Stimulated activated CD8-positive, alpha-beta memory T cell treated with anti-CD3 and anti-CD28 coated beads, Interleukin-7, amount 100 ng/mL, for 1 hour (primary cell): ENCODE measurements at places on chromosomes 2 and 18.

DNA sequence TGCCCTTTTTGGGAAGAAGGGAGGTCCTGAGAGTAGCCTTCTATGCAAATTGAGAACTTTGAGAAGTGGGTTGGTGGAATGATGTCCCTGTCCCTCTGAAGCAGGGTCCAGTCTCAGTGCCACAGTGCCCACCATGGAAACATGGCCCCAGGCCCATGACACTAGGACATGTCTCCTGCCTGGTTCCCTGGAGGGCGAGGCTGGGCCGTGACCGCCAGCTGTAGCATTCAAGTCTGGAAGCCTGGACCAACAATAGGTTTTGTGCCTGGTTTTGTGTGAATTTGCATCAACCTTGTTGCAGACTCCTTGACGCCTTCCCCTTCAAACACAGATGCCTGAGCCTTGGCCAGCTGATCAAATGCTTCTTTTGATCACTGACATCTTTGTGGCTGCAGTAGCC, 27.5 kb downstream of the ARID5A start:
- DNase-seq: no peak

GRCh38 chr2:10489842-10490555, 41.9 kb upstream of the ODC1 start:
- no peak for DNase-seq

- DNase-seq: no peak
These were observed 17.7 kb downstream of the RPIA start for GRCh38 chr2:88709181-88709631.

DNA sequence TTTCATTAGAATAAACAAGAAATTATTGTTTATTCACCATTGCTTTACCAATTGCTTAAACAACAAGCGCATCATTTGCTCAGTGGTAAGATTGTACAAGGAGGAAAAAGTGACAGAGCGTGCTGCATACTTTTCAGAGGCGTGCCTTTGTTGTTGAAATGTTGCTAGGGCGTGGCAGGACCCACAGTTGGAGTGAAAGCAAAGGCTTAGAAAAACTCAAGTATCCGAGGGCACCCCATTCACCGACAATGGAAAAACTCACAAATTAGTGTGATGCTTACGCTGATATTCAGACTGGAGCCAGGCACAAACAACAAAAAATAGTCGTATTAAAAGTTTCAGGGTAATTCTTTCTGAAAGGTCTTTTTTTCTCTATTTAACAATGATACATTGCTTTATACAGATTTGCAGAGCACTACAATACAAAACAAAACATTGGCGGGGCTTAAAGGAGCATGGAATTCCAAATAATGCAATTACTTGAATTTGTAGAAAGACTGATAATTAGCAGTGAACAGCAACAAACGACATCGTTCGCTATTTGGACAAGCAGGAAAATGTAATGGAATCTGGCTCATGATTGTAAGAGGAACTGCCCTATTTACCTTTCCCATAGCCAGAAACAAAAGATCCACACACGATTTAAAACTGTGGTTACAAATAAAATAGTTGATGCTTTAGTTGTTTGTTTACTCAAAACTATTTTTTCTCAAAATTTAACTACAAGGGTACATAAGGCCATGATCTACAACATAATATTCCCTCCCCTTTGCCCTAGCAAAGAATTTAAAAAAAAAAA, 37.8 kb upstream of the RTTN start:
- no peak for DNase-seq

DNA sequence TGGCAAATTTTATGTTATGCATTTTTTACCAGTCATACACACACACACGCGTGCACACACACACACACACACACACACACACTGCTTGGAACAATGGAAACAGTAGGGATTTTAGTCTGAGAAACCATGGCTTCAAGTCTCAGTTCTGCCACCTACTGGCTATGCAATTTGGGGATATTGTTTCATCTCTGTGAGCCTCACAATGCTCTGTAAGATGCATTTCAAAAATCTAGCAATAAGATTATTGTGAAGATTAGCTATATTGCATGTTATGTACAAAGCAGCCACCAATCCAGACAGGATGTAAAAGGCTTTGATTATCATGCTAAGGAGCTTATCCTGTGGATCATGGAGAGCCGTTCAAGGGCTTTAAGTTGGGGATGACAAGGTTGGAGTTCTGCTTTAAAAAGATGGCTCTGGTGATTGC, 401.4 kb downstream of the NBAS start:
- no peak for DNase-seq

DNA sequence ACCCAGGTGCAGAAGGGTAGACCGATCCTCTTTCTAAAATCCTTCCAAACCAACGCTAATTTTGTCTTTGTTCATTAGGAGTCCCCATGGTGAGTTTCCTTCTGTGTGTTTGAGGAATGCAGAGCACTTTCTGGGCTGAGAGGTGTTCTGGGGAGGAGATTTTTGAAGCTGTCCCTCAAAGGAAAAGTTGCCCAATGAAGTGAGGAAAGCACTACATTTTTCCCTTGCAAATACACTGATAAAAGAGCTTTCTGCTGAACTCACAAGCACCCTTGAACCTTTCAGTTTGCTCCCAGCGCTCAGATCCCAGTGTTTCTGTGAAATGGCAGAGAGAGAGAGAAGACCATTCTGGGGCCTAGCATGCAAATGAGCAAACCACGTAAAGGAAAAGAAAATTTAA, 299.6 kb upstream of the FANCL start:
- DNase-seq: no peak

DNA sequence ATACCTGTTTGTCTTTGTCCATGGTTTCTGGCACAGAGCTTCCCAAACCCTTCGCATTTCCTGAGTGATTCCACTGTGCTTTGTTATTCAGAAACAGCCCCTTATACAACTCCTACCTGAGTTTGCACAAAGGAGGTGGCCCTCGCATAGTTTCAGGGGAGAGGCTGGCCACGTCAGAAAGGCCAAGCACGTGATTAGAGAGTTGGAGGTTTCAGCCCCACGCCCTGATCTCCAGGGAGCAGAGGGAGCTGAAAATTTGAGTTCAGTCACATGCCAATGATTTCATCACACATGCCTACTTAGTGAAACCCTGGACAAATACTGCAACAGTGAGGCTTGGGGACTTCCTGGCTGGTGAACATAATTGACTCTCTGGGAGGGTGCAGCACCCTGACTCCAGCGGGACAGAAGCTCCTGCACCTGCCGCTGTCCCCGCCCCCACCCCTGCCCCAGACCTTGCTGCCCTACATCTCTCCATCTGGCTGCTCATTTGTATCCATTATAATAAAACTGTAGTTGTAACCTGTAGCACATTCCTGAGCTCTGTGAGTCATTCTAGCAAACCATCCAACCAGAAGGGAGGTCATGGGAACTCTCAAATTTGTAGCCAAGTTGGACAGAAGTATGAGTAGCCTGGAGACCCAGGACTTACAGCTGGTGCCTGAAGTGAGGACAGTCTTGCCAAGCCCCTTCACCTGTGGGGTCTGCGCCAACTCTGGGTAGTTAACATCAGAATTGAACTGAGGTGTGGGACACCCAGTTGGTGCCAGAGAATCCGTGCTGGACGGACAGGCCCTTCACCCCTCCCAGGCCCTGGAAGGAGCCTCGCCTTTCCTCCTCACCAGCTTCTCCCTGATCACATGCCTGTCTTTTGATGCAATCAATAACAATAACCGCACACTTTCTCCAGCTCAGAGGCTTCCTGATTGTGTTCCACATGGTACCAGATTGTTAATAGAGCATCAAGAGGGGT, 224.3 kb downstream of the ANAPC1 start:
- no peak for DNase-seq

DNA sequence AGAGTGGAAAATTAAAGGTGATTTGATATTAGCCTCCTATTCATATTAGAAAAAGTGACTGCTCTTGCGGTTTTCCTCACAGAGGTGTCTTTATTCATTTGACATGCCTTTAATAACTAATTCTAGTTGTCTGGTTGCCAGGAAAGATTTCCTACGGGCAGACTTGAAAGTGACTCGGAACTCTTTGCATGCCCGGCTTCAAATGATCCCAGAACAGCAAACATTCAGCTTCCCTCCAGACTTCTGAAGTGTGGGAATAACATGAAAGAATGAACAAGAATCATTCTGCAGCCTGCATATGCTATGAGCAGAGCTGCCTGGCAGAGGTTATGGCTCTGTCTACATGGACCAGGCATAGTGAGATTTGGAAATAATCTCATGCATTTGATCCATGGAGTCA, 89.6 kb upstream of the PKDCC start:
- DNase-seq: no peak
